Stimulated activated CD8-positive, alpha-beta memory T cell treated with anti-CD3 and anti-CD28 coated beads, Interleukin-4, amount 100 ng/mL, for 1 hour (primary cell): ENCODE measurements at places on chromosomes 1 and 21.

GRCh38 chr1:20982316-20982715, 194.4 kb downstream of the EIF4G3 start:
- no peak for DNase-seq

DNA sequence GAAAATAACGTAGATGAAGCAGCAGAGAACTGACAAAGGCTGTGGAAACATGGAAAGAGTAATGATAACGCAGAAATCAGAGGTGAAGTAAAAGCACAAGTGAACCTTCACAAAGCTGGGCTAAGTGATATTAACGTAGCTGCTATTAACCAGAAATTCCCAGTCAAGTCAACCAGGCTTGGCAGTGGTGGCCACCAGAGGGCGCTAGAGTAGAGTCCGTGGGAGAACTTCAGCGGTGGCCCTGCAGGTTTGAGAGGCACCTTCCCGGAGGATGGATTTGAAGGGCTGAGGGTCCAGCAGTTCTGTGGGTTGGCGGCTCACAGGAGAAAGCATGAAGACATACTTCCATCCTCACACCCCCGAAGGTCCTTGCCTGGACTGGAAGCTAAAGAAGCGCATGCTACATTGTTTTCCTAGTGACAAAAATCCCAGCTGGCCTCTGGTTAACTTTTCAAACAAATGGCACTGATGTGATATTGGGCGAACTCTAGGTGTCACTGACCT, 81.7 kb upstream of the ZNF648 start:
- peak; percentile 85 for DNase-seq

DNA sequence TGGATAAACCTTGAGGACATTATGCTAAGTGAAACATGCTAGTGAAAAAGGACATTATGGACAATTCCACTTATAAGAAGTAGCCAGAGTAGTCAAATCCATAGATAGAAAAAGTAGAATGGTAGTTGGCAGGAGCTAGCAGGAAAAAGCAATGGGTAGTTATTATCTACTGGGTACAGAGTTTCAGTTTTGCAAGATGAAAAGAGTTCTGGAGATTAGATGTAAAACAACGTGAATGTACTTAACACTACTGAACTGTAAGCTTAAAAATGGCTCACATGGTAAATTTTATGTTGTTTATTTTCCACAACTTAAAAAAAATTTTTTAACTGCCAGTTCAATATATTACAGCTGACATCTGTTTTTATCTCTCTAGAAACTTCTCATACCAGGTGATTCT, 19.4 kb downstream of the JAK1 start:
- no peak for DNase-seq

GRCh38 chr1:52574594-52574993, 21.7 kb upstream of the TUT4 start:
- DNase-seq: no peak

- DNase-seq: no peak
Observed at GRCh38 chr1:21938732-21939538, 1.8 kb upstream of the HSPG2 start.

DNA sequence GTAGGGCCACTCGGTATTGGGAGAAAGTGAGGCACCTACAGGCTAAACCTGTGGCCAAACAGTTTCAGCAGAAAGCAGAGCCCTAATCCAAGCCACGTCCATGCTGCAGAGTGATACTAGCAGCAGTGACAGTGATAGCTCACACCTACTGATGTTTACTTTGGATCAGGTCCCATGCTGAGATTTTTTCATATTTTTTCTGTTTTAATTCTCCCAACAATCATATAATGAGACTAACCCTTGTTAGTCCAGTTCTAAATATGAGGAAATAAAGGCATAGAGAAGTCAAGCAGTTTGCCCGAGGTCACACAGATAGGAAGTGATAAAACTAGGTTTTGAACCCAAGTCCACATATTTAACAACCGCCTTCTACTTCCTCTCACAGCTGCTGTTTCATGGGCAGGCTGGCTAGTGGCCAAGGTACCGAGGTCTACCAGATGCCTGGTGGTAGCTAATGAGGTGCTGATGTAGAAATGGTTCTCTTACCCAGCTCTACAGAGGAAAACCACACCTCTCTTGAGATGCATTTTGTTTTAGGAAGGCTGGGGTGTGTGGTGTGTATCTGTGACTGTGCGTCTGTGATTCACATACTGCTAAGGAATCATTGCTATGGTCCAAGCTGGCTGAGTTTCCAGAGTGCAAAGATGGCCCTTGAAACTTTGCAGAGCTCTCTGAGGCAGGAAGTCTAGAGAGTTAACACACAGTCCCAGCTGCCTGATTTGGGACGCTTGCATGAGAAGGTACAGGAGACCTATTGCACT, 80.3 kb upstream of the ARTN start:
- no peak for DNase-seq

- DNase-seq: no peak
Observed at GRCh38 chr1:116104667-116105066, 6.5 kb upstream of the MAB21L3 start.

DNA sequence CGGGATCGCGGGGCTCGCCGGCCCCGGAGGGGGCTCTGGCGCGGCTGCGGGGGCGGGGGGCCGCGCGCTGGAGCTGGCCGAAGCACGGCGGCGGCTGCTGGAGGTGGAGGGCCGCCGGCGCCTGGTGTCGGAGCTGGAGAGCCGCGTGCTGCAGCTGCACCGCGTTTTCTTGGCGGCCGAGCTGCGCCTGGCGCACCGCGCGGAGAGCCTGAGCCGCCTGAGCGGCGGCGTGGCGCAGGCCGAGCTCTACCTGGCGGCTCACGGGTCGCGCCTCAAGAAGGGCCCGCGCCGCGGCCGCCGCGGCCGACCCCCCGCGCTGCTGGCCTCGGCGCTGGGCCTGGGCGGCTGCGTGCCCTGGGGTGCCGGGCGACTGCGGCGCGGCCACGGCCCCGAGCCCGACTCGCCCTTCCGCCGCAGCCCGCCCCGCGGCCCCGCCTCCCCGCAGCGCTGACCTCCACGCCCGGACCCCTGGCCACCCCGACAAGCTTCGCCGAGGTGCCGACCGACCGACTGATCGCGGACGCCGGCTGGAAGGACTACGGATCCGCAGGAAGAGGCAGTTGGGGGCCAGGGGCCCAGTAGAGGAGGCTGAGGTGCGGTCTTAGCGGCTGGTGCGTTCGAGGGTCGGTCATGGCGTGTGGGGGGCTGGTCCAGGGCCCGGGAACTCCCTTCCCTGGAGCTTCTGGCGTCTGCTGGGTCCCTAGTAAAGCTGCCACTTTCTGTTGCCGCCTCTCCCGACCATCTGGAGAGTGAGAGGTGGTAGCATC, 711 bp downstream of the TRNP1 start:
- DNase-seq: no peak

DNA sequence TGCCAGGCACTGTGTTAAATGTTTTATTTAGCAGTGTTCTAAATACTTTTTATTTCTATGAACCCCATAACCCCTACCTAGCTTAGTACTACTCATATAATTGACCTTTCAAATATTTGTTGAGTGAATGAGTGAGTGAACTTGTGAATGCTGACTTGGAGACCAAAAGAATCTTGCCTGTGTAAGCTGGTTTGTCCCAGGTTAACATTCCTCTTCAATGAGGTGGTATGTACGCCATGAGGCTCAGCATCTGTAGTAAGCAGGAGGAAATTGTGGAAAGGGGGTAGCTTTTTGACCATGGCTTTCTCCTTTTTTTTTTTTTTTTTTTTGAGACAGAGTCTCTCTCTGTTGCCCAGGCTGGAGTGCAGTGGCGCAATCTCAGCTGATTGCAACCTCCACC, 14.6 kb downstream of the MED18 start:
- DNase-seq: no peak
